Left renal cortex interstitium (tissue), 4 donors: ENCODE measurements at places on chromosomes 13 and 19.

- DNase-seq = no peak
These were observed 263.5 kb downstream of the GPC5 start for GRCh38 chr13:91661692-91662490.

DNA sequence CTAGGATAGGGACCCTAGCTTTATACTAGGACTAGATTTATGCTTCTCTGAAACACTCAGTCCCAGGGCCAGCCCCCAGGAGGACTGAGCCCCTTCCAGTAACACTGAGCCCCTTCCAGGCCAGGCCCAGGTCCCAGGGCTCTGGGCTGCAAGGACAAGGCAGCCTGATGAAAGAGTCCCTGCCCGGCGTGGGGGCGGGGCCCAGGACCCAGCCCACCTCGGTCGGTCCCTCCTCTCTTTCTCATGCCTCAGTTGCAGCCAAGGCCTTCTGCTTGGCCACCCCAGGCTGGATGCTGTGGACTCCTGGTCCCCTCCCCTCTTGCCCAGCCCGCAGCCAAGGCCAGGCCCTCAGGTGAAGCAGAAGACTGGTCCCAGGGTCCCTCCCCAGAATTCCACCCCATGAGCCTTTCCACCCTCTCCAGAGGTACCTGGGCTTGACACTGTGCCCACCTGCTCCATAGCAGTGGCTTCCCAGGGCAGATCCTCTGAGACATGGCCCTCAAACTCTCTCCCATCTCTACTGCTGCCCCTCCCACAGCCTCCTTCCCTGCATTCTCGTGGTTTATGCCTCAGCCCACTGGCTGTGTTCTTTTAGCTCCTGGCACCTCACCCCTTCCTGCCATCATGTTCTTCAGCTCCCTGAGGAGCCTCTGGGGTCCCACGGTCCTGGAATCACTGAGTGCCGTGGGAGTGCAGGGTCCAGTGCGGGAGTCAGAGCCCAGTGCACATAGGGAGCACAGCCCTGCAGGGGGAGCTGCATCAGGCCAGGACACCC is 53.6 kb upstream of the C1QTNF9B start:
- DNase-seq = no peak

GRCh38 chr19:2634228-2634951 is 68.1 kb downstream of the GNG7 start:
- DNase-seq = no peak

DNA sequence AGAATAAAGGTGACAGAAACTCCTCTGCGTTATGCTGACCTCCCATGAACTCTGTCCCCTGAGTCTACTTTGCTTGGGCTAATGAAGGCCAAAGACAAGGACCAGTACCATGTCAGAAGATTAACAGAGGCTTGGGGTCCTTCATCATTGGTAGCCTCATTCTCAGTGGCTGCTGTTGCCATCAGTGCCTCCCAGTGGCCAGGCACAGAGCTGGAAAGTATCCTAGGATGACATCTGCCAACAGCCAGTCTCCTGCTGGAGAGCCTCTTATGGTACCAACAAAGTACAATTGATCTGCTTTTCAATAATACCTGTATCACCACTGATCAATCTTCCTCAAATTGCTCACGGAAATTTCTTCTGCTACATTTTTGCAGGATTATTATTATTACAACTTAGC is 281.6 kb downstream of the DNAJC15 start:
- no peak for DNase-seq

GRCh38 chr19:947707-948539 is 22.1 kb downstream of the ARID3A start:
- DNase-seq = no peak

DNA sequence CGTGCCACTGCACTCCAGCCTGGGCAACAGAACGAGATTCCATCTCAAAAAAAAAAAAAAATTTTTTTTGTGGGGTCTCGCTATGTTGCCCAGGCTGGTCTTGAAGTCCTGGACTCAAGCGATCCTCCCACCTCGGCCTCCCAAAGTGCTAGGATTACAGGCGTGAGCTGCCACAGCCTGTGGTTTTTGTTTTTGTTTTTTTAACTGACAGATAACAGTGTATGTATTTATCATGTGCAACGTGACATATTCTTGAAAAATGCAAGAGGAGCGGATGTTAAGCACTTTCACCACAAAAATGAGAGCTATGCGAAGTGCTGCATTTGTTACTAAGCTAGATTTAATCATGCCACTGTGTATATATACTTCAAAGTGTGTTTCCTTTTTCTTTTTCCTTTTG is 49.0 kb downstream of the ARHGEF18 start:
- no peak for DNase-seq

DNA sequence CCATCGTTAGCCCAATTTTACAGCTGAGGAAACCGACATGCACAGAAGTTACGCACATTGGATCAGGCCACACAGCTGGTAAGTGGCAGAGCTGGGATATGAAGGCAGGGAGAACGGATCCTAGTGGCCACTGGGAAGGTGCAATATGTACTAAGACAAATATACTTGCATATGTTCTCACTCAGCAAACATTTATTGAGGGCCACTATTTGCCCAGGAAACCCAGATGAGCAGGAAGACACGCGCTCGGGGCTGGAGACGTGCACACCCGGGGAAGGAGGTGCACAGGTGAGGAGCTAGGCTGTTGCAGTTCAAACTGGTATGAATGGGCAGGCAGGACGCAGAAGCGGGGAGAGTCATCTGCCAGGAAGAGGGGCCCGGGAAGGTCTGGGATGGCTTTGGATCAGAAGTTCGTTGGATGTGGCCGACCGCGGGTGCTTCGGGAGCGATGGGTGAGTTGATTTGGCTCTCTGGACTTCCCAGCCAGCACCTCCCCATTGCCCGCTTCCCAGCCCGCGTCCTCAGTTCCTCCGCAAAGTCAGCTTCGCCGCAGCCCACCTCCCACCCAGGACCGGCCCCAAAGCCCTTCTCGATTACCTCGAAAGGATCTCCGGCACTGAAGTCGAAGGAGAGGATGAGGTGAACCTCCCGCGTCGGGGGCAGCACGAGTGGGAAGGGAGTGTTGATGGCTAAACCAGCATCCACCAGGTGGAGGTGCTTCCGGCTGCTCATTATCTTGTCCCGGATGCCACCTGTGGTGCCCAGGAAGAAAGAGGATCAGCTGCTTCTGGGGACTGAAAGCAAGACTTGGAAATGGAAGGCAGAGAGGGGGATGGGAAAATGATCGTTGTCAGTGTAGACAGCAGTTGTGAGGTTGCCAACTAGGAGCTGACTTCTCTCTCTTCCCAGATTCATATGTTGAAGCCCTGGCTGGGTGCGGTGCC is 17.8 kb upstream of the CABP5 start:
- no peak for DNase-seq

GRCh38 chr13:44523146-44524015 is 52.7 kb downstream of the TSC22D1 start:
- no peak for DNase-seq

GRCh38 chr19:41734585-41734984 is 20.7 kb upstream of the CEACAM6 start:
- DNase-seq = no peak
